DMS 273 treated with DMSO at 0.1 percent for 48 hours (cell line): ENCODE measurements at places on chromosomes 1 and 21.

- no peak for DNase-seq
Observed at GRCh38 chr21:38422082-38422481, 76.2 kb downstream of the ERG start.

DNA sequence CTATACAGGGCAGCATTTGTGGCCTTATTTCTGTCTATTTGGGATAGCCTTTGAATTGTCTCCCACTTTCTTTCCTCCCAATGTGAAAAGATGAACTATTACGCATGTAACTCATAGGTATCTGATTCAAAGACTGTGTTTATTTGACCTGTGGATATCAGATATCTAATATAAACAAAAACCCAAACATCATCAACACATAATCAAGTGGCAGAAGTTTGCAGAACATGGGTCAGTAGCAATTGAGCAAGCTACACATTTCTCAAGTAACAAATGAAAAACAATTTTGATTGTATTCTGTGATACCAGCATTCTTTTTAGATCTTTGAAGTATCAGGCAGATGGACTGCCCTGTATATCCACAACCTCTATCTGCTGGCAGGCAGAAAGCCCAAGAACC is 490.5 kb upstream of the ADGRL2 start:
- no peak for DNase-seq

DNA sequence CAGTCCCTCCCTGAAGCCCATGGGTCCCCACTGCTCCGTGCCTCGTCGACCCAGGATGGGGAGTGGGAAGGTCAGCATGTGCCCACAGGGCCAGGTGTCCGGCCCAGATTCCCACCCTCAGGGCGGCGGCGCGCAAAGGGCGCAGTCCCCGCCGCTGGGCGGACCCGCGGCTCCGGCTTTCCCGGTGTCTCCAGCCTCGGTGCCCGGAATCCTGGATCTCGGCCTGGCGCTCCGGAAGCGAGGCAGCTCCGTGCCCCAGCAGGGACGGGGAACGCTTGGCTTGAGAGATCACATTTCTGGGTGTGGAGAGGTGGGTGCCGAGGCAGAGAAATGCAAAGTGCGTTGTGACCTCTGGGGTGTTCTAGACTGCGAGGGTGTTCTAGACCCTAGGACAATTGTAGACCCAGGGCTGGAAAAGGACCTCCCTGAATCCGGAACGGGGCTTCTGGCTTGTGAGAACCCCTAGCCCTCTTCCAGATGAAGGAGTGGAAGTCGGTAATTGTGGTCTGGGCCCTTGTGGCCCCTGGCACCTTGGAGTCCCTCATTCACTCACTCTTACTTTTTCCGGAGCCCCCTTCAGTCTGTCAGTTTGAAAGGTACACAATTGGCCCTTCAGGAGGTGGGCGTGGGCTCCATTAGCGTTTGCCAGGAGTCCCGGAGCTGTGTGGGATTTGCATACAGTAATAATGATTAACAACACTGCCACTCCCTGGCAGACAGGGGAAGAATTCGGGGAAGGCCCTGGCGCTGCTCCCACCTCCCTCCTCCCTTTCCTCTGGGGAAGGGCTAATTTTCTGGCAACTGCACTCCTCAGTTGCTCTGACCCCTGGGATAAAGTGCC is 1.6 kb upstream of the KCND3 start:
- peak; percentile 70 for DNase-seq

DNA sequence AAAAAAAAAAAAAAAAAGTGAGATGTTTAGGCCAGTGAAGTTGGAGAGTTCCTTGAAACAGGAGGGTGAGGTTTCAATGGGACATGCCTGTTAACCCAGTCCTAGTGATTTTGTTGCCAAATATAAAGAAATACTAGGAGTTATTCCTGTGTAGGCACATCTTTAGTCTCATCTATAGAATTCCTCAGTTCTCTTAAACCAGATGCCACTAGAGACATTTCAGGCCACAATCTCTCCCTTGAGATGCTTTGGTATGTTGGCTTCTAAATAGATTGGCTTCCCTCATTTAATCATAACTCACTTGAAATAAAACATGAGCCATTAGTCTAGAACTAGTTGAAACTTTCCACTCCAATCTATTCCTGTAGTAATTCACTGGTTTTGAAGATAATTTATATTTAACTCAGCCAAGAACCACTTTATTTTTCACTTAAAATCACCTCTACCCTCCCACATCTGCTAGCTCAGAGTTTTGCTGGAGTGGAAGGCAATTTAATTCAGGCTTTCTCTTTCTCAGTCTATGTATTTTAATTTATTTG is 29.8 kb downstream of the GPR137B start:
- no peak for DNase-seq

DNA sequence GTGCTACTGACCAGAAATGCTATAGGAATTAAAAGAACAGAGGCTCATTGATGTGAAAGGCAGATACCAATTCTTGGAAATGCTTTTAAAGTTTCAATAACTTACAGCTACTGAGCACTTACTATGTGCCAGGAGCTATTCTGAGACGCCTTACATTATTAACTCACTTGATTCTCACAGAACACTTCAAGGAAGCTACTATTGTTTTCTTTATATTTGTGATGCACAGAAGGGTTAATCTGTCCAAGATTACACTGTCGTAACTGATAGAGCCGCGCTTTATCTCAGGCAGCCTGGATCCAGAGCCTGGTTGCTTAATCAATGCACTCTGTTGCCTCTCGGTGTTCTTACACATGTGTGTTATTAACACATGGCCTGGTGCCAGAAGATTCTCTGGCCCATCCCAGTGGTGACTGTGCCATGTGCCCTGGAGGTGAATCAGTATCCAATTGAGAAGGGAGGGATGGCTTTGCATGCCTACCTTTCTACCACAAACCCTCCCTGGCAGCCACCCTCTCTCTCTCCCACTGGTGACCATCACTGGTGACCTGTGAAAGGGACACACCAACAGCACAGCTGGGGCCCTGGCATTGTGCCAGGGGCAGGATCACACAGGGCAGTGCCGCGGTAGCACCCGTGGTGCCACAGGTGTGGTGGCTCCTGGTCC is 8.8 kb downstream of the FMO1 start:
- DNase-seq, result no peak

DNA sequence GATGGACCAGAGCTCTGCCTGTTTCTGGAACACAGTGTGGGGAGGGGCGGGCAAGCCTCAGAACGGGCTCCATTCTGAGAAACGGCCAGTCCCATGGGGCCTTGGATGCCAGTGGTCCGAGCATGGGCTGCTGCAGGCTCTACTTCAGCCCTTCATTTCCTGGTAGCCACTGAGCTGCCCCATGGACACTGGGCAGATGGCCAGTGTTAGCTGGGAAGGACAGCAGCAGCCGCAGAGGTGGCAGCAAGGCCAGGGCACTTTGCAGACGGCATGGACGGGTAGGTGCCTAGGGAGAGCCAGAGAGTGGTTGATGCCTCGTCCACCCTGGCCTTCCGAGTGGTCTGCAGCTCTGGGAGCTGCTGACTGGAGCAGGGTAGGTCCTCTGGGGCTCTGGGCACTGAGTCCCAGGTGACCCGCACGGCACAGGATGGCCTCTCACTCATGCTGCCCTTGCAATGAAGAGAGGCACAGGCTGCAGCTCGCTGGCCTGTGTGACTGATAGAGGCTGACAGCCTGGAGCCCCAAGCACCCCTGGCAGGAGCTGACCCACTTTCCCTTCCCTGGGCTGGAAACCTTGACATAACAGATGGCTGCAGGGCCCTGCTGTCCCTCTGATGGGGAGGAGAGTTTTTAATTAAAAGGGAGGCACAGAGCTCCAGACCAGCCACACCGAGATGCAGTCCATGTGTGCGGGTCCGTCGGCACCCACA is 87.7 kb upstream of the COL6A1 start:
- no peak for DNase-seq

DNA sequence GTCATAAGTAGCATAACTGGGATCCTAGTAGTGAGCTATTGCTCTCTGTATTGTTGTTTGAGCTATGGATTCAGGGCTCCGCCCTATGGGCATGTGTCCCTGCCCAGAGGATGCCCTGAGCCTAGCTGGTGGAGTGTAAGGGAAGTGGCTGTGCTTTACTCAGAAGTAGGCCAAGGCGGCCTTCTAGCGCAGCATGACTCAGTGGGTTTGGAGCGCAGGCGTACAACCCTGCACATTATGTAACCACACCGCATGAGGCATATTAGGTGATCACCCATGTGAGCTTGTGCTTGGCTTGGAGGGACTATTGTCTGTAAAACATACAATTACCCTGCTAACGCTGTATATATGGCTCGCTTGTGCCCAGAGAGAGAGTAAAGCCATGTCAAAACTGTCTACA is 11.1 kb upstream of the UBE2U start:
- DNase-seq, result no peak

DNA sequence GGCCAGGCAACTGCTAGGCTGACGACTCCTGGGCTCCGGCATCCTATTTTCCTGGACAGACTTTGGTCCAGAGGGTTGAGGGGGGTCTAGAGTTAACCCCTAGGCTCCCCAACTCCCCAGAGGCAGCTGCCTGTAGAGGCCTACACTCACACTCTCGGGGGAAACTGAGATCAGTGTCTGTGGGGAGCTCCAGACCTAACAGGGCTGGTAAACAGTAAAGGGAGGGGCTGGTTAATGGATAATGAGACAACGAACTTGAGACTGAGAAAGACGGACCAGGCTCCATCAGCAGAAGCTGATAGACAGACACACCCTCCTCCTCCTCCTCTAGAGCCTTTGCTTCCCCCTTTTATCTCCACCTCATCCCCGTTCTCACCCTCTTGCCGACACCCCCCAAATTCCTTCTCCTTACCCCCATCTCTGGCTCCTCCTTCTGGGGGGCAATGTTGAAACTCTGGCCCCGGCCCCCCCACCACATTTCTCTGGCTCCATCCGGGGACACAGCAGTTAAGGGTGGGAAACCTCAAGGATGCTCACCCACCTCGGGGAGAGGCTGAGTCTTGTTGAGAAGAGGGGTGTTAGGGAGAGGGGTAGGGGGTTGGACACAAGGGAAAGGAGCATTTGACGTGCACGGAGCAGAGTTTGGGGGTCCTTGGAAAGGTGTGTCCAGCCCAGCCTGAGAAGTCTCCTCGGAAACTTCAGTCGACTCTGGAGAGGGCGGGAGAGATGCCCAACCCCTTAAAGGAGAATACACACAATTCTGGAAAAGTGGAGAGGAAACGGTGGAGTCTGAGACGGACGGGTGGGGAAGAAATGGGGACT is at the start of gene MTMR11:
MTMR11 (minus strand) TSS at position 710 of the 822 bp plus-strand sequence; CDS start at position 478, 232 bp downstream.
- DNase-seq, result no peak

DNA sequence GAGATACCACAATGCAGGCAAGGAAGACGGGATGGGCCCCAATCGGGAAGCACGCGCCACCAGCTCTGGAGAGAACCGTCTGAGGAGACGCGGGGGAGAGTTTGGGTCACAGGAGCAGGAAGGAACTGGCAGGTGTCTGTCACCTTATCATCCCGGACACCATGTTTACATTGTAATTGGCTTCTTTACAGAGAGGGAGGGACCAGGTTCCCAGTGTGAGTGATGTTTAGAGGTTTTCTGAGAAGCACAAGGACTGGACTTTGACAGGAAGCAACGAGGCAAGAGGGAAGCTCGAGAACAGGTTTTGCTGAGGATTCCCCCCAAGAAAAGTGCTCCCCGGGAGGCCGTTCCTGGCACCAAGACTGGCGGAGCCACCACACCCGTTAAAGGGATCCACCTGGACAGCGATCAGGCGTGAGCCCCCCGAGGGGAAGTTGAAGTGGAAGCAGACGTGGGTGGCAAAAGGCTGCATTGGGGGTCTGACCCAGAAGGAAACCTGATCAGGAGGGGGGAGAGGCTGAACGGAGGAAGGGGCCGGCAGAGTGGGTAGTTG is 957 bp downstream of the EPS15 start:
- peak; percentile 57 for DNase-seq

GRCh38 chr1:64515427-64515826 is 45.5 kb downstream of the CACHD1 start:
- DNase-seq, result peak; percentile 70

DNA sequence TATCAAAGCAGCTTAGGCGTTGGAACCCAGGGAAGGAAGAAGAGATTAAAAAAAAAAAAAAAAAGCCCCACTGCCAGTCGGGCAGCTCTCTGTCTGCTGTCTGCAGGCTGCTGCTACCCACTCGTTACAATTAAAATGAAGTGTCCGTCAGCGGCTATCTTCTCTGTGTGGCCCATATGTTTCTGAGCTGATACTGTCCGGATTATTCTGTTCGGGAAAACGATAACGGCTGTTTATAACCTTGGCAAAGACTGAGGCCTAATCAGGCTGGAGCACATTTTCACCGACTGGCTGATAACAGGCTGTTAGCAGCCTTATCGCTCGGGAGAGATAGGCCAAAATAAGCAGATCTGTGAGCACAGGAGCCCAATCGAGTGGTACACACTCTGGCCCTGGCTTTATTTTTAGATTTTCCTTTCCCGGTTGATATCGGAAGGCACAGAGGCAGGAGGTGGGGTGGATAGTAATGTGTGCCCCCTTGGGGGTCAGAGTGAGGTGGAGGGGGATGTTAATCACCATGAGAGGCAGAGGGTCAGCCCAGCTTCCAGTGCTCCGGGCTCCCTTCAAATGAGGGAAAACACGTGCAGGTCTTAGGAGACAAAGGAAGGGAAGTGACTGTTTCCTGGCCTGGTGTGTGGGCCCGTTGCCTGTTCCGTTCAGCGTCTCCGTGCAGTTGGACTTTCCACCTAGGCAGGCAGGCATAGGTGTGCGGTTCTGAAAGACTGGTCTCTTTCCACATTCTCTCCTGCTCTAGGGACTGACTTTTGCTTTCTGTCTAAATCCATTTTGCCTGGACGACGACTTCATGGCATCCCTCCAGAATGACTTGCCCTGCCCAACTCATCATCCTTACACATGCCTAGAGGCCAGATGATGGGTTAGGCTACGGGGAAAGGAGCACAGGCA is 153.4 kb downstream of the PBX1 start:
- peak; percentile 91 for DNase-seq

DNA sequence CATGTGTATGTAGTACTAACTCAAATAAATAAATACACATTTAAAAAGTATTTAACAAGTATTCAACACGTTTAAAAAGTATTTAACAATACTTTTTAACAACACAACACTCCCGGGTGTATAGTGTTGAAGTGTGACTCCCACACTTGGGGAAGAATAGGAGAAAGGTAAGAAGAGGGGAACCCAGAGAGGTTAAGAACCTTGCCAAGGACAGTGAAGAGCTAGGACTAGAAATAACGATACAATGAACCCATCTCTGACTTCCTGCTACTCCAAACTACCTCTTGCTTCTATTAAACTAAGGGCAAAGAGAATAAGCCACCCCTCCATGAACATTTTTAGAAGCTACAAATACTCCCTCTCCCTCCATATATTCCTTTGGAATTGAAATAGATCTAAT is 1.7 kb upstream of the GFI1 start:
- no peak for DNase-seq

- DNase-seq, result no peak
Observed at GRCh38 chr1:223258751-223259198, 105.2 kb downstream of the SUSD4 start.

- DNase-seq, result no peak
Observed at GRCh38 chr1:41802532-41803501, 115.9 kb downstream of the HIVEP3 start.

- DNase-seq, result no peak
Observed at GRCh38 chr1:221166559-221167318, 287.5 kb downstream of the HLX start.

DNA sequence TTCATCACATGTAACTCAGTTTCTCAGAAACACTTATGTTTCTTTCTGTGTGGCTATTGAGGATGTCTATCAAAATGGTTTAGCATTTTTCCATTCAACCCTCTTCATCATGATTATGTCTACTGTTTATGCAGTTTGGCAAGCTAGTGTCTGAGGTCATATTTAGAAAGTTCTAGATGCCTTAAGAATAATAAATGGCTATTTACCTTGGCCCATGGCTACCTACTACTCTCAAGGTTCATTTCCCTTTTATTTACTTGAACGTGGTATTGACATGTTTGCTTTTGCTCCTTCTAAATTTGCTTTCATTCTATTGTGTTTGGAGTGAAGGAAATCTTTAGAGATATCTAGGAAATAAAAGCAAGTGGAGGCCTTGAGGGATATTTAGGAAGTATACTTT is 193.7 kb upstream of the OLFM3 start:
- DNase-seq, result no peak

- DNase-seq, result no peak
Observed at GRCh38 chr1:227317011-227317451, 1.3 kb downstream of the CDC42BPA start.
